ENCODE measurements at places on chromosomes 11 and 22.

- no peak for DNase-seq
These were observed 61.0 kb downstream of the TNRC6B start for GRCh38 chr22:40238425-40239344.

- DNase-seq, result no peak
These were observed 51.2 kb upstream of the LMO1 start for GRCh38 chr11:8314916-8315315.

- no peak for DNase-seq
These were observed 151.7 kb upstream of the PLET1 start for GRCh38 chr11:112412383-112412782.

GRCh38 chr11:47234669-47235100 lies 13.9 kb downstream of the ACP2 start:
- DNase-seq, result no peak

DNA sequence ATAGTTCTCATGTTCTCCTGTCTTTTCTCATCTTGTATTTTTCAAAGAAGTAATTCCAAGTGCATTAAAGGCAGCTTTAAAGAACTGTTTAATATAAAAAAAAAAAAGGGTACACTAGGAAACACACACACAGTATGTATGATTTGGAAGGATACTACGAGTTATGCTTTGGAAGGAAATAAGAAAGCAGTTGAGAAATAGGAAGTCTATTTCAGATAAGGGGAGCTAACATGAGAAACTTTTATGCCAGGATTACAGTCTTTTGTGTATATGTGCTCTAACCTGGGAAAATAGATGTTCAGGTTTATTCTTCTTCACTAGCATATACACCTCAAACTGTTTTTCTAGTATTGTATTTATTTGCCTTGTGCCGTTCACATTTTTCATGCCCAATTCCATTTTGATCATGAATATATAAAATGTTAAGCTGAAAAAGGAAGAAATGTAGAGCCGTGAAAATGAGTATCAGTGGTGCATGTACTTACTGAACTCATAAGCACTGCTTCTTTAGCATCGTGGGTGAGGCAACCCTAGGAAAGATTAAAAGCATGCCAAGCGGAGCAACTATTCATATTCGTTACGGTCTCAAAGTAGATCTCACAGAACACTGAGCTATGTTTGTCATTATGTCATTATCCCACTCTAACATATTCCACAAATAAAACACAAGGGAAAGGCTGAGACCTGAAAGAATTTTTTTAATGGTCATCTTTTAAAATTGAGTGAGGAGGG lies 59.6 kb downstream of the GUCY1A2 start:
- no peak for DNase-seq

- DNase-seq, result no peak
These were observed 85.6 kb upstream of the VPREB1 start for GRCh38 chr22:22158965-22159364.

GRCh38 chr11:110249066-110249465 lies 47.3 kb downstream of the RDX start:
- no peak for DNase-seq

DNA sequence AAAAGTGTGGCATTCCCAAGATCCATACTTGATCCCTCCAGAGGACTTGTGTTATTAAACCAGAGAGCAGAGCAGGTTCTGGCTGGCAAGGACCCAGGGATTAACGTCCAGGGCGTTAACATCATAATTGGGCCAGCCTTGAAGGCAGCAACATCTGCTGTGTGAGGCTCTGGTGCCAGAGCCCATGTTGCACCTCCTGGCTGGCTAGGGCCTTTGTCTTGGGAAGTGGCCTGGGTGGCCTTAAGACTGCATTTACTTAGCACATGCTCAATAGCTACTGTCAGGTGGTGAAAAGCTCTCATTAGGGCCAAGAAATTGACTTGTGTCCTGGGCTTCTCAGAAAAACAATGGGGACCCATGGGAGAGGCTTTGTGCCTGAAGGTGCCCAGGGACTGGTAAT lies 66.6 kb downstream of the CACNG2 start:
- no peak for DNase-seq

DNA sequence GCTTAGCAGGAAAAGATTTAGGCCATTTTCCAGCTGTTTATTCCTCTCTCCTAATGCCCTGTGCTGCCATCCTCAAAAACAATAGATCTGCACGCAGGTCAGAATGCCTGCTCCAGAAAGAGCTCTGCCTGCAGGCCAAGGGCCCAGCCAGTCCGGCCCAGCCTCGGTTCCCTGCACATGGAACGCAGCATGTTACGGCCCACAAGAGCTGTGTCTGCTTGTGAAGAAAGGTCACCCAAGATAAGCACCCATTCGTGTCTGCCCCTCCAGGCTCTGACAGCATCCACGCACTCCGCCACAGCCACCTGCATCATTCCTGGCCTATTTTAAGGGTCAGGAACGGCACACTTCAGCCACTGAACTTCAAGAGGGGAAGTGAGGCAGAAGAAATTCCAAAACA lies 152.2 kb downstream of the SPATA19 start:
- no peak for DNase-seq

GRCh38 chr11:16013649-16014275 lies 342.6 kb downstream of the SOX6 start:
- no peak for DNase-seq

DNA sequence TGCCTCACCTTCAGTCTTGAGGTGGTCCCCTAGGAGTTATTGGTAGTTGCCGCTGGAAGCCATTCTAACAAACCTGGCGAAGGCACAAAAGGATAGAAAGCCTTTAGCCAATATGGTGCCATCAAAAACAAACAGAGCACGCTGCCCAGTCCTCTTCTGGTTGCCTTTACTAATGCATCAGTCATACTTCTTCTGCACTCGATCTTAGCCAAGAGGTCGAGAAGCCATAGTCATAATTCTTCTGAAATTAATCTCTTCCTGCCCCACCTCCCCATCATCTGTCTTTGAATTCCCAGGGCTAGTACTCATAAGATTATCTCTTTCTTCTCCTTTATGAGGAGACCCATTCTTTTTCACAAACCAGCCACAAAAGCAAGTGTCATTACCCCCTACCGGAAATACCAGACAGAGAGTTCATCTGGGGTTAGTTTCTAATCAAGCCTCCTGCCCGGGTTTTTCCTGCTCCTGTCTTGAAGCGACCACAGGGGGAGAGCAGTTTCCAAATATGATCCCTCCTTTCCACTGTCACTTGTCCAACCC lies 21.4 kb upstream of the EHF start:
- peak; percentile 90 for DNase-seq

- no peak for DNase-seq
These were observed 60.7 kb downstream of the STK33 start for GRCh38 chr11:8533332-8533731.

DNA sequence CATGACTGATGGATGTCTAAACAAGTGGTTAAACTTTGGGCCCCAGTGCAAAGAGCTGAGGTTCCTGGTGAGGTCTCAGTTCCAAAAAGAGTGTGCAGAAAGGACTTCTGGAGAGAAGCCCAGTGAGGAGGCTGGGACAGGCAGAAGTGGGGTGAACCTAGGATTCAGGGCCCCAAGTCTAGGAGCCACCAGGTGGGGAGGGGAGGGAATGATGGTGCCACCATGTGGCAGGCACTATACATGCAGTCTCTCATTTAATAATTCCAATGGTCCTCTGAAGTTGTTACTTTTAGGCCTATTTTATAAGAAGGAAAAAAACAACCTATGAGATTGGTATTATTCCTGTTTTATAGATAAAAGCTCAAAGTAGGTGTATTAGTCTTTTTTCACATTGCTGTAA lies 102.0 kb downstream of the INSC start:
- no peak for DNase-seq

DNA sequence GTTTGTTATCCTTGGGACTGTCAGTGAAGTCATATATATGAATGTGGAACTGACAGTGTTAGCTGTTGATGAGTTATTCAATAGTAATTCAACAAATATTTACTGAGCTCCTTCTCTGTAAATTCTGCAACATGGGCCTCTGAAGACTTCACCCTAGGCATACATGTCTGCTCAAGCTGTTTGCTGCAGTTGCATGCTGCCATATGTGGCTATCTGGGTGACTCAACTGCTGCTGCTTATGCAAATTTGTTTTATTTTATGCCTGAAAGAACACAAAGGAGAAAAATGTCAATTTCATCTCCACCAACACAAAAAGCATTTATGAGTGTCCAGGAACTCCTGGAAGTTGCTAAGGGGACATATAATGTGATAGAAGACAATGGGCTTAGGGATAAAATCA lies 417.6 kb downstream of the AASDHPPT start:
- DNase-seq, result no peak

Measured in HS-27A (cell line).